Putamen (tissue), 1 donor: ENCODE measurements at places on chromosomes 2 and 18.

GRCh38 chr2:98909317-98910211 lies 26.5 kb downstream of the CRACDL start:
- DNase-seq, result no peak

GRCh38 chr2:218168635-218169462 lies 2.1 kb upstream of the CXCR1 start:
- DNase-seq, result no peak

- DNase-seq, result no peak
These were observed 201.7 kb upstream of the CWC22 start for GRCh38 chr2:180208841-180209240.

DNA sequence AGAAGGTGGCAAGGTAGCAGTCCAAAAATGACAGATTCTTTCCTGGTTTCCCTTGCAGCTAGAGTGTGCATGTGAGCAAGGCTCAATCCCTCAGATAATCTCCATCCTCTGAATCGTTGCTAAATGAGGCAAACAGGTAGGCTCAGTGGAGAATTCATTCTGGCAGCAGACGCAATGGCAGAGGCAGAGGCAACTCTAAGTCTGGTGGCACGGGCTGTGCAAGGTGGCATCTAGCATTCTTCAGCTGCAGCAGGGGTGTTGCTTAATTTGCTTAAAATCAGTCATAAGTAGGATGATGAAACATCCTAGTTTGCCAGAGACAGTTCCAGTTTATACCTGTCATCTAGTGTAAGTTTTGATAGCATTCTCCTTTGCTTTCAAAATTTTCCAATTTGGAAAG lies 391.1 kb upstream of the MEX3C start:
- DNase-seq, result peak; percentile 11

DNA sequence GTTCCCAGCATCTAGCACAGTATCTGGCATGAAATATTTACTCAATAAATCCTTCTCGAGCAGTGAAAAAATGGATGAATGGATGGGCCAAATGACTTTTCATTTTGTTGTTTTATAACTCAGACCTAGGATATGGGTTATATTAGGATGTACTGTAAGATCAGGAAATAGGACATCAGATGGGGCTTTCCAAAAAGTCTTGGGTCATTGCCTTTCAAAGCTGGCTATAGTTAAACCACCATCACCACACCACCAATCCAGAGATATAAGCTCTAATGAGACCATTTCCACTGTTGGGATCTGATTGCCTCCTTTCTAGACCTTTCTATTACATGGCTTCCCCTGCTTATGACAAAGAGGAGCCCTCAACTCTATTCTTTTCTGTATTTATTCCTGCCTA lies 525.0 kb upstream of the TCF4 start:
- DNase-seq, result no peak

DNA sequence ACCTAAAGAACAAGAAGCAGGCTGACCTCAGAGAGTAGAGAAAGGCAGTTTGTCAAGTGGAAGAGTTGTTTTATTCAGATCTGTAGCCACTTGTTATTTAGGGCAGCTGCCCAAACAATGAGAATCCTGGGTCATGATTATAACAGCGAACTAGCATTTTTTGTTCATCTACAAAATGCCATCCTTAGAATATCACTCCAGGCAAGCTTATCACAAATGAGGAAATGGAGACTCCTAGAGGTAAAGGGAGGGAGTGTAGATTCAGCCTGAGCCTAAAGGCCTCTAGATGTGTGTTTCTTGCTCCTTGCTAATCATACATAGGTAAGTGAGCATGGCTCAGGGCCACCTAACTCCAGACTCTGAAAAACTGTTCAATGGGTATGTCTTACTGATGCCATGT lies 126.1 kb downstream of the HNMT start:
- DNase-seq, result peak; percentile 14
